COLO829 (cell line): ENCODE measurements at places on chromosomes 1 and 21.

DNA sequence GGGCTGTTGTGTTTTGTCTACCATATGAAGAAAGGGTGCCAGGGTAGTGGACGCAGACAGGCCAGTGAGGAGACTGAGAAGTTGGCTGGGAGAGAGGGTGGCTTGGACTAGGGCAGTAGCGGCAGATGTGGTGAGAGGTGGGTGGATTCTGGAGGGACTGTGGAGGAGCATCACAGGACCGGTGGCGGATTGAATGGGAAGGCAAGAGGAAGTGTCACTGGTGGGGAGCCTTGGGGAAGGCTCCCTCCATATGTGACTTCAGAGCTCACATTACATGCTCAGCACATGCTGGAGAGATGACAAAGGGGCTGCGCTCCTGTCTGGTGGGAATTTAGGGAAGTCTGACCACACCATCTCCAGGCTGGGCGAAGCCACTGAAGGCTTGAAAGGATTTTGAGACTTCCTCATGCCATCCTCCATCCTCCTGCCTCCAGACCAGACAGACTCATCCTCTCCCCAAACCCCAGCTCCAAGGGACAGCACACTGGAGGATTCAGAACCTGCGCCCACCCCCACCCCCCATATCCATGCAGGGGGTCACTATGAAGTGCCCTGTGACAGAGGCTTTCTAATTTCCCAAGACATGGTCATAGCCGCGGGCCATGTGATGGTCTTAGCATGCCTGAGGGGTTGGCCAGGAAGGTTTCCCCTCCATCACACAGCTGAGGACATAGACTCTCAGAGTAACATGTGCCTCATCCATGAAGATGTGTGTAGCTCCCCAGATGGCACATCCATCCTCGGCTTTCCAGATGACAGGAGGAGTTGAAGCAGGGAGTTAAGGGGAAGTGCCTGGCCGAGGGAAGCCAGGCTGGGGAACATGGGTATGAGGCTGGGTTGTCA is 138.8 kb upstream of the WNT4 start:
- DNase-seq = no peak

GRCh38 chr1:82227306-82228095 is 426.8 kb downstream of the ADGRL2 start:
- DNase-seq = peak; percentile 35

DNA sequence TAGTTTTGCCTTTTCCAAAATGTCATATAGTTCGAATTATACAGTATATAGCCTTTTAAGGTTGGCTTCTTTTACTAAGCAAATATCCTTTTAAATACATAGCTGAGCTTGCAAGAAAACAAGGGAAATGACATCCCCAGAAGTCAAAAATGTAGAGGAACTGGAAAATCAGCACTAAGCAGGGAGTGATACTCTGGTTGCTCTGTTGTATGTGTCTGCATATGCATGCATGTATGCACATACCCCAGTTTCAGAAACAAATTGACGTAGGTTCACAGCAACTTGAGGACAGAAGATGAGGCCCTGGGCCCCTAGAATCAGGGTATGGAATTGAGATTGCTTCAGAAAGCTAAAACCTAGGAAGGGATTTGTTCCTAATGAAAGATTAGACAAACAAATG is 75.1 kb upstream of the GNG4 start:
- no peak for DNase-seq

- DNase-seq = no peak
These were observed 49.1 kb upstream of the SERBP1 start for GRCh38 chr1:67479146-67479891.

DNA sequence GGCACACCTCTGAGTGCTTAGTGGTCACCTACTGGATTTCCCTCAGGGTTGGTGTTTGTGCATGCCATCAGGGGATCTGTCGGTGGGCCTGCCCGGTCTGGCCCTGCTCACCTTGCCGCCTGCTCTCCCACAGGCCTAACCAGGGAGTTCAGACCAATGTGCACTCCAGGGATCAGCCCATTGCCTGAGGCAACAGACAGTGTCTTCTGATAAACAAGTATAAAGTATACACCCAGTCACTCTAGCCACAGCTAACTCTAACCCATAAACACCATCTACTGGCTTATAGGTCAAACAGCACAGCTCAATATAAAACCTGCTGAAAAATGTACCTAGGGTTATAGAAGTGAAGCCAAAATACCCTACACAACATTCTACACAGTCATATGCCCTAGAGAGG is 1300.0 kb downstream of the PLA2G4A start:
- DNase-seq = peak; percentile 6

DNA sequence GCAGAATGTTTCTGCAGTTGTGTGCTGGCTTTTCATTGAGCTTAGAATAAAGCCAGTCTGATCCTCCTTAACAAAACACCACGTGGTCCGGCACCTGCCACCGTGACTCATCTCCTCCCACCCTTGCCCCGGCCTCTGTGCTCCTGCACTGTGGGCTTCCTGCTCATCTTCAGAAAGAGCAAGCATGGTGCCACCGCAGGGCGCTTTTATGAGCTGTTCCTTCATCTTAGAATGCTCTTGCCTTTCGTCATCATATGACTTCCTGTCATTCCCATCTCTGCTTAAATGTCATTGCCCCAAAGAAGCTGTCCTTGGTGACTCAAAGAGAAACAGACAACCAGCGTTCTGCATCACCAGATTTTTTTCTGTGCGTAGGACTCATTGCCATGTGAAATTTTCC is 117.8 kb downstream of the HHAT start:
- peak; percentile 76 for DNase-seq

DNA sequence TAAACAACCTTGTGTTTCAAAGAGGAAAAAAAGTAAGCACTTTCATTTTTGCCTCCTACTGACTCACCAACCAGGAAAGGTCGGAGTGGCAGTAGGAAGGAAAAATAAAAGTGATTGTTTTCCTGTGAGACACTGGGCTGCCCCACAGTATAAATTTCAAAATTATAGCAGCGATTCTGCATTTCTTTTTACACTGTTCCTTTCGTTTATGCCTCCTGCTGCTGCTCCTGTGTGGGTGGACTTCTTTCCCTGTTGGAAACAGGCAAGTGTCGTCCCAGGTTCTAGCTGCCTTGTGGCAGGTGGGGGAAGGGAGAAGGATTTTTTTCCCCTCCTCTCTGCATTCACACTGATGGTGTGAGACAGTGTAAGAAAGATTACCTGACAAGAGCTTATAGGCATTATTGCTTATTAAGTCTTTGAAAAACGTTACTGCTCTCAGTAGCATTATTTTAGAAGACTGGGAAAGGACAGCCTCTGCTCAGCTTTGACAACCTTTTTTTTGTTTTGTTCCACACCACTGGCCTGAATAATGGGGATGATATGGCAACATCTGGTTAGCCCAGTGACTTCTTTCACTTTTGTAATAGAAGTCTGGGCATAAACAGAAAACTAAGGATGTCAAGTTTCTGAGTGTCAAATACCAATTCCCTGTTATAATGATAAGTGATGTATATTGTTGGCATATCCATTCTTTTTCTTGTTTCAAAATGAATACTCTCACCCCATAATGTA is 77.9 kb downstream of the NEK7 start:
- DNase-seq = peak; percentile 35

GRCh38 chr1:210600421-210601159 is 271.9 kb downstream of the HHAT start:
- peak; percentile 83 for DNase-seq

DNA sequence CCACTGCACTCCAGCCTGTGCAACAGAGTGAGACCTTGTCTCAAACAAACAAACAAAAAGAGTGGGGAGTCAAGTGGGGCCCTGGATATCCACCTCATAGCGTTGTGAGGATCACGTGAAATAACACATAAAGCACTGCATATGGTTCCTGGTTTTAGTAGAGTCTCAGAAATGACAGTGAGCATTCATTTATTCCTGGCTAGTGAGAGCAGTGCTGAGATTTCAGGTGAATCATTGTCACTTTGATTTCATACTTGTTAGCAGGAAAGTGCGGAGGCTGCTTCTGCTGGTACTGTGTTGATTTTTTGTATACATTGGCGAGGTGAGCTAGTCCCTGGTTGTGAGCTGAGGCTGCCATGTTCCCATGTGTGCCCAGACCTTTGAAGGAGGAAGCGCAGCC is 22.9 kb downstream of the ARHGEF10L start:
- no peak for DNase-seq

DNA sequence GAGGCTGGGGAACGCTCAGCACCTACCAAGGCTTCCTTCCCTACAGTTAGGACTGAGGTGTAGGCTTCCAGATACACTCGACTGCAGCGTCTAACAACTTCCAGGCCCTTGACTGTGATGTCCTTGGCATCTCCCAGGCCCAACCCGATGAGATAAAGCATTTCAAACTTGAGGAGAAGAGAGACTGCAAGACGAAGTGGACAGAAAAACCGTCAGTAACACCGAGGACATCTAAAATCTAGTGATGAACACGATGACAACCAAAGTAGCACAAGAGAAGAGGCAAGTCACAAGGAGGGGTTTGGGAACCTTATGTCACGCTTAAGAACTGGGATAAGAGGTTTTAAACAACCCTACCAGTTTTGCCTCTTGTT is 314 bp downstream of the DPH5 start:
- DNase-seq = no peak

DNA sequence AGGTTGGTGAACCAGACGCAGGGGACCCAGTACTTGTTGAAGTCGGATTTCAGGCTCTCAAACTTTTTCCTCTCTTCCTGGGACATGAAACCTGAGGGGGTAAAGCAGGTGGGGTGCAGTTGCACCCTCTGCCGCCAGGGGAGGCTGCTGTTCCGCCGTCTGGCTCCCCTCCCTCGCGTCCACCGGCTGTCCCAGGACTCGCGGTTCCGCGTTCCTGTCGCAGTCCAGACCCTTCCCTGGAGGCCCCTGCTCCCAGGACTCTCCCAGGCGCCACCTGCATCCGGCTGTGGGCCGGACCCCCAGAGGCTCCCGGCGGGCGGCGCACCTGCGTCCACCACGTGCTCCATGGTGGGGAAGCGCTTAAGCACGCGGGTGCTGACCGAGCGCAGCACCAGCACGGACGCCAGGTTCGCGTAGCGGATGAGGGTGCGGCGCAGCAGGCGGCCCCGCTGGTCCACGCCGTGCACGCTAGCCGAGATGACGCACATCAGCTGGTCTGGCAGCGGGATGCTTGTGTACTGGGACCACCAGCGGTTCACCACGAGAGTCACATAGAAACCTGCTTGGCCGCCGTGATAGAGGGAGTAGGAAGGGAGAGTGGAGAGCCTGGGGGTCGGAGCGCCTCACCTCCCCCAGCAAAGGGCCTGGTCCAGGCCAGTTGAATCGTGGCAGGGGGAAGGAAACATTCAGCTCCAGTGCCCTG is 1.7 kb downstream of the BEST4 start:
- no peak for DNase-seq

- no peak for DNase-seq
These were observed 57.4 kb upstream of the RGS18 start for GRCh38 chr1:192100686-192101468.

- DNase-seq = no peak
These were observed 700 bp downstream of the PIGV start for GRCh38 chr1:26788515-26788785.
